Eye (tissue), 1 donor: ENCODE measurements at places on chromosomes 4 and X.

DNA sequence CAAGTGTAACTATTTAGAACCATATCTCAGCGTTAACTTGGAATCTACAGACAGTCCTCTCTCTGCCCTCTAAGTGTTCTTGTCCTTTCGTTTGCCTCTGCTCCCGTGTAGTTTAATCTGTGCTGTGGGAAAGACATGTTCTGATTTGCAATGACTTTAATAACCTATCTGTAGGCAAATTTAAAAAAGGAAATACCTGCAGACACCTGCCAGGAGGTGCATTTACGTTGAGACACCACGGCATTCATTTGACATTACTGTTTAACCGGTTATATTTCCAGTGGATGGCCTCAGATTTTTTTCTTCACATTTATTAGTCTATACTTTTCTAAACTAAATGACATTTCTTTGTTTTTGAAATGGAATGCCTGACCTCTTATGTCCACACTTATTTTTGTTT is 997.9 kb upstream of the PCDH7 start:
- no peak for DNase-seq

- DNase-seq, result peak; percentile 81
These were observed 805 bp downstream of the ATP8A1 start for GRCh38 chr4:42655921-42656678.

GRCh38 chr4:52982255-52982945 is 120.3 kb downstream of the RASL11B start:
- DNase-seq, result peak; percentile 82

DNA sequence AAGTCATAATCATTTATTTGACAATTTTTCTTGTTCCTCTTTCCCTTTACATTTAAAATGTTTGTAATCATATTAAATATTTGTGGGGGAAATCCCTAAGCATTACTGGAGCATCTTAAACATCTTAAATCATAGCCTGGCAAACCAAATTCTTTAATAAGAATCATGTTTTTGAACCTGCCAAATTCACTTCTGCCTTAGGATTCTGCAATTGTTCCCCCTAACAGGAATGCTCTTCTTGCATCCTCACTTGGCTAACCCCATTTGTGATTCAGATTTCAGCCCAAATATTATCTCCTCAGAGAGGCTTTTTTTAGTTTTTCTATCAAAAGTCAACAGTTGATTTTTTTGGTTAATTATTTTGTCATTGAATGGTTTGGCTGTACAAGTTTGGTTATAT is 241.1 kb downstream of the MAPK10 start:
- no peak for DNase-seq

GRCh38 chrX:18598413-18598812 is 73.5 kb downstream of the RS1 start:
- DNase-seq, result no peak

DNA sequence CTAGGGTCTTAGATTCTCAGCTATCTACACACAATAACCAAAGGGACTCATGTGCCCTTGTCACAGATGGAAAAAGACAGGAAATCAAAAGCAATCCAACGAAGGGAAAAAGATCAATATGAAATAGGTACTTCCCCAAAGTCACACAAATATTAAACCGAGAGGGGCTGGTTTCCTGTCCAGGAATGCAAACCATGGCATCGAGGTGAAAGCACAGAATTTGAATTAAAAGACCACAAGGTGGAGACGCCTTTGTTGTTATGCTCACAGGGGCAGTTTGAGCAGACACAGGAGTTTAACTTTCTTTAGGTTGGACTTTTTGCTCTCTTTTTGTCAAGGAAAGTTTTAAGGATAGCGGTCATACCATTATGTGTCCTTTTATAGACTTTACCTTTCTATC is 14.3 kb downstream of the H2BW1 start:
- no peak for DNase-seq

GRCh38 chrX:40878766-40879165 is 143.4 kb upstream of the MED14 start:
- DNase-seq, result no peak

GRCh38 chr4:183610613-183611012 is 48.4 kb downstream of the RWDD4 start:
- DNase-seq, result no peak

- DNase-seq, result no peak
These were observed 185.0 kb upstream of the GPRIN3 start for GRCh38 chr4:89492581-89493071.

- no peak for DNase-seq
These were observed 26.6 kb downstream of the MAPK10 start for GRCh38 chr4:86333236-86333635.

DNA sequence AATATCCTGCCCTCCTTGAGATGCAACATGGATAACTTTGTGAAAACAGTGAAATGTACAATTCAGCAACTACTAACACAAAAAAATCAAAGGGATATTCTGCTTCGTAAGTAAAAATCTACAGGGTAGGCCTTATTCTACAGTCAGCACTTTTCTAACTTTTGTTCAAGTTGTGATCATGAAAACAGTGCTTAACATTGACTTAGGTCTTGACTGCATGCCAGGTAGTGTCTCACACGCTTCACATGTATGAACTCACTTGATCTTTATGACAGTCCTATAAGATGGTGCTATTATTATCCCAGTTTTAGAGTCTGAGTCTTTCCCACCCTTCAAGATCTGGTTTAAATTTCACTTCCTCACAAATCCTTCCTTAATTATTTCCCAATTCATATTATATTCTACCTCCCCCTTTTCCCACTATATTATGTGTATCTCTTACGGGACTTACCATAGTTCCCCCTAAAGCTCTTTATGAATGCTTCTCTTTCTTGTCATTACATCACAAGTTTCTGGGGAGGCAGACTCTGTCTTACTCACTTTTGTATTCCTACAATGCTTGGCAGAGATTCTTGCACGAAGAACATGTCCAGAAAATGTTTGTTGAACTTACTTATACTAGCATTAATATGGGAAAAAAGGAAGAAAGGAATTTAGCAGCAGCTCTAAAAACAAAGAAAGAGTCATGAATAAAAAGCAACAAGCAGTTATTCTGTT is 179.8 kb downstream of the SCFD2 start:
- peak; percentile 78 for DNase-seq

DNA sequence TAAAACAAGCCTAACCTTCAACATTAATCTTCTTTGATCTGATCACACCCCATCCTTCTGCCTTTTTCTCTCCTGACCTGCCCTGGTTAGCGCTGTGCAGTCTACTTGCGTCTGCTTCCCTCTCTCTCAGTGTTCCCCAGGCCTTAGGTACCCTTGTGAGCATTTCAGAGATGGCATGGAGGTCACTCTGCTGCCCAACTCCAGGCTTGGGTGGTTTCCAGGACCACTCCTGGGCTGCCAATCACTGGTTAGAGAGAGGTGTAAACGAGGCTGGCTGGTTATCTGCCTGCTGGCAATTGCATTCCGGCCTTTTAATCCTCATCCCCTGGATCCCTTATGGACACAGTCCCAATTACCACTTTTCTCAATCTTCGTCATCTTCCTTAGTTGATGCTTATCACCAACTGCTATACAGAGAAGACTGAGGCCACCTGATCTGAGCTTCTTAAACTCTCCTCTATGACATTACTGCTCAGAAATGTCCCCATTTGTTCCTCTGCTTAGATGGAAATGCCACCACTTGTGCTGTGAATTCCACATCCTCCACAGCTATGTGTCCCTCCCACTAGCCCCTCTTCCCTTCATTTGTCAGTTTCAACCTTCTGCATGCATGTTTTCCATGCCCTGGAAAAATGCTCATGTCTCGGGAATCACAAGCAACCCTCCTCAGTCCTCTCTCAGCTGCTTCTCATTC is 29.0 kb upstream of the BCLAF3 start:
- DNase-seq, result no peak

GRCh38 chr4:2494992-2495391 is 26.1 kb downstream of the RNF4 start:
- no peak for DNase-seq

- DNase-seq, result no peak
These were observed 42.7 kb upstream of the PHEX start for GRCh38 chrX:21989384-21989783.

DNA sequence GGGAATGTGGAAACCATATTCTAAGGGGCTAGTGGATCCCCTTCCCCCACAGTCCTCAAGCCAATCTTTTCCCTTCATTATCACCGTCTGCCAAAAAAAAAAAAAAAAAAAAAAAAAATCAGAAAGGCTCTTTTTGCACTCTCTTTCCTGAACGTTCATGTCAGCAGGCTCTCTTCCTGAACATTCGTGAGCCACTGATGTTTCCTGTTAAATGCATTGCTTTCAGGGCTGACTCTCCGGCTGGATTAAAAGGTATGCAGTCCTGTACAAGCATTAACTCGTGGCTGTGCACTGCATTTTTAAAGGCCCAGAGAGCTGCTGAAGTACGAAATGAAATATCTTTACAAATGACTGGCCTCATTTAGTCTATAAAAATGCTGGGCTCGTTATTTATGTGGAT is 34.0 kb upstream of the TSPAN5 start:
- DNase-seq, result no peak

DNA sequence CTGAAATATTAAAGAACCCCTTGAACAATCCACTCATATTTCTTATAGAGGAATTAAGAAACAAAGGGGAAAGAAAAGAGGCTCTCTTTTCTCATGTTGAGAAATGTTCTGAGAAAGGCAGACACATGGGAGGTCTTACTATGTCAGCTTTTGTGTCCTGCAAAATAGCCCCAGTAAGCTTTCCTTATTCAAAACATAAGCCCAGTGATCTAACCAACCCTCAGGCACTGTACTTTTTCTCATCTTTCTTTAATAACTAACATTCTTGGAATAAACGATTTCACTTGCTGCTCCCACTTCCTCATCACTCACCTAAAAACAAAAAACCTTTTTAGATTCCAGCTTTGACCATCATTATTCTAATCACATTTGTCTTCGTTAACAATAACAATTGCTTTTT is 115.9 kb downstream of the GLRA3 start:
- DNase-seq, result no peak

- DNase-seq, result no peak
These were observed 134.6 kb downstream of the HMX1 start for GRCh38 chr4:8737075-8737474.

DNA sequence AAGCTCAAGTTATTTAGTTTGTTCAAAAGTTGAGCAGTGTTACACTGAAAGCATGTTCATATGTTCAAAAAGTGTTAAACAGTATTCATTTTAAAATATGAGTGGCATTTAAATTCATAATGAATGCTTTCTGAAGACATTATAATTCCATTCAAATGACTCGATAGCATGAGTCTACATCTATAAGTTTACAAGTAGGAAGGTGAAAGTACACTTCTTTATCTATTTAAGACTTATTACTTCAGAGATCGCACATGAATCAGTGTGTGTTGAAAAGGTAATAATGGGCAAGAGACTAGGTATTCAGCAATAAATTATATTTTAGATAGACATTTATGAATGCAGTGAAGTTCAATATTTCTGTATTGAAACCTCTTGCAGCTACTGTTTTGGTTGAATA is 456.1 kb downstream of the GRXCR1 start:
- no peak for DNase-seq

DNA sequence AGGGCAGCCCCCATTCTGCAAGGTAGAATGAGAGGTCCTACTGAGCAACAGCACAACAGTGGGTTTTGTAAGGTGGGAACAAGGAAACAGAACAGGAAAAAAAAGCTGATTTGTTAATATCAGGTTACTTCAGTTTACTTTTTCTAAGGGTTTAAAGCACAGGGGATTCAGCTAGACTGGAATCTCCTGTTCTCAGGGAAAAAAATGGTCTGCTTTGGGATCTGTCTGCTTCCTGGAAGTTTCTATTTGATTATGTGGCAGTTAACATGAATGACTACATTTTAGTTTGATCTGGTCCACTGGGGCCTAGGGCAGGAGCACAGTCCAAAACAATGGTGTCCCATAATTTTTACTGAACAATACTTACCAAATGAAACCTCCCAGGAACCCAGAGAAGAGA is 104.6 kb downstream of the FBXW7 start:
- peak; percentile 15 for DNase-seq

DNA sequence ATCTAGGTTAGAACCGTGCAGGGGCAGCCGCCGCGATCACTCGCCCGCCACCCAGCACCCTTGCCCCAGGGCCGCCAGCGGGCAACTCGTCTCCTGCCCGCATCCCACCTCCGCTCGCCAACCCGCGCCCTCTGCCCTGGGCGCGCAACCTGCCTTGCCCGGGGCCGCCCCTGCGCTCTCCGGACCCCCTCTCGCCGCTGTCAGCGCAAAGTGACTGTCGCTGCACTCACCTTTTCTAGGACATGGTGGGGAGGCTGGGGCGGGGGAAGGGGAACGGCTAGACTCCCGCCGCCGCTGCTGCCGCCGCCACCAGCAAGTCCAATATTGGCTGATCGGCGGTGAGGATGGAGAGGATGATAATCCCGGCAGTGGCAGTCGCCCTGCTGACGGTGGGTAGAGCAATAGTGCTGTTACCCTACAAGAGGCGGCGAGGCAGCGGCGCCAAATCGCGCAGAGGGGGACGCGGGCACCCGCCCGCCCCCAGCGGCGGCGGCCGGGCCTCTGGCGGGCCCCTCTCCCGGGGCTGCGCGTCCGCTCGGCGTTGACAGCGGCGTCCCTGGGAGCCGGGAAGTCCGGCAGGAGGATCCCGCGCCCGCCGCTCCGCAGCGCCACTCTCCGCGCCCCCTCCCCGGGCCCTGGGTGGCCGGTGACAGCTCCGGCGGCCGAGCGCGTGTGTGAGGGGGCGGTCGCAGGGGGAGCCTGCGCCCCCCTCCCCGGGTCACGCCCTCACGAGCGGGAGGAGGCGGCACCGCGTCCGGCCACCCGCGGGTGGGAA is 2.3 kb upstream of the NR3C2 start:
- peak; percentile 74 for DNase-seq

- DNase-seq, result no peak
These were observed 268.1 kb upstream of the GRID2 start for GRCh38 chr4:92035666-92036065.

GRCh38 chrX:22078117-22078516 is 46.0 kb downstream of the PHEX start:
- no peak for DNase-seq

GRCh38 chr4:113707048-113707447 is 54.5 kb downstream of the CAMK2D start:
- DNase-seq, result no peak

DNA sequence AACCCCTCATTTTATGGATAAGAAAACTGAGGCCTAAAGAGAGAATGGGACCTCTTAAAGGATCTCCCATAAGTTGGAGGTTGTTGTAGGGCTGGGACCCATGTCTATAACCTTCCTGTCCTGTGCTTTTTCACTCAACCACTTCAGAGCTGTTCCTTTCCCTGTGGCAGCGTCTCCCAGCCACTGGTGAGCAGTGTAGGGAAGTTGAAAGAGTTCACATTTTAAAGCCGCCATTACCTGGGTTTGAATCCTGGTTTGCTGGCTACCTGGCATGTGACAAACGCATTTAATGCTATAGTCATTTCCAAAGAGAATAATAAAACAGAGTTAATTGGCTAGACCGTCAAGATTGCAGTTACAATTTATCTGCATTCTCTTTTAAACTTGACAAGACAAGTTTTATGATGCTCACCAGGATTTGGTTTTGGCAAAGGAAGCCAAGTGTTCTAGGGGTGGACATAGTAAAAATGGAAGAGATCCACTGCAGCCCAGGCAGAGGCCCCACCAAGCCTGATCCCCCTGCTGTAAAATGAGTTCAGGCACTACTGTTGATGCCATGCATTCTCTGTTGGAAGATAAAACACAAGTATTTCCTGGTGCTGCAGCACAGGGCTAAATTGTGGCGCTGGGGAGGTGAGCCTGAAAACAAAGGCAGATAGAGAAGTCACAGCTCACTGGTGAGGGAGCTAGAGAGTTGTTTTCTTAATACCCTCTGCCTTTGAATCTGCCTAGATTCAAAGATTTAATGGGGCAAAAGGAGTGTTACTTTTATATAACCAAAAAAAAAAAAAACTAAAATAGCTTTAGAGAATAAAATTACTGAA is 218.7 kb downstream of the NWD2 start:
- DNase-seq, result no peak

- DNase-seq, result peak; percentile 57
These were observed 30.2 kb downstream of the EDNRA start for GRCh38 chr4:147510962-147511668.
